Endothelial cell of umbilical vein (primary cell): ENCODE measurements at places on chromosomes 11 and 22. TPM values are rescaled to one million over a fixed set of nuclear protein-coding genes. Genes with fewer than 3 reads are reported as not detected.

Gene C11orf97
- not detected in 2 replicates for total RNA-seq

Gene KLHDC7B
- not detected in 2 replicates for total RNA-seq

Gene OR4D5
- not detected in 2 replicates for total RNA-seq

Gene C11orf16
- not detected in 2 replicates for total RNA-seq

Gene KRTAP5-11
- not detected in 2 replicates for total RNA-seq

Gene ISX
- total RNA-seq: not detected in 2 replicates

Gene MAPK1
- 155 and 163 TPM in 2 replicates for total RNA-seq

Gene CDC42BPG
- total RNA-seq: 0.42 and 0.62 TPM in 2 replicates

Gene INPP5J
- 0.49 and 0.65 TPM in 2 replicates for total RNA-seq

Gene DNAJB7
- total RNA-seq: not detected in 2 replicates

Gene CAVIN3
- total RNA-seq: 153 and 164 TPM in 2 replicates

Gene APOA4
- not detected in 2 replicates for total RNA-seq

Gene CDC42EP2
- total RNA-seq: 23.4 and 23.9 TPM in 2 replicates

Gene TRPM5
- total RNA-seq: not detected in 2 replicates

Gene POTEH
- not detected in 2 replicates for total RNA-seq

Gene RFPL3
- not detected in 2 replicates for total RNA-seq
